ENCODE measurements at places on chromosomes 3 and 15.

- no peak for DNase-seq
These were observed 6.6 kb downstream of the RBP1 start for GRCh38 chr3:139532976-139533375.

GRCh38 chr15:62068071-62068809 is 1.5 kb downstream of the C2CD4A start:
- DNase-seq = peak; percentile 58

DNA sequence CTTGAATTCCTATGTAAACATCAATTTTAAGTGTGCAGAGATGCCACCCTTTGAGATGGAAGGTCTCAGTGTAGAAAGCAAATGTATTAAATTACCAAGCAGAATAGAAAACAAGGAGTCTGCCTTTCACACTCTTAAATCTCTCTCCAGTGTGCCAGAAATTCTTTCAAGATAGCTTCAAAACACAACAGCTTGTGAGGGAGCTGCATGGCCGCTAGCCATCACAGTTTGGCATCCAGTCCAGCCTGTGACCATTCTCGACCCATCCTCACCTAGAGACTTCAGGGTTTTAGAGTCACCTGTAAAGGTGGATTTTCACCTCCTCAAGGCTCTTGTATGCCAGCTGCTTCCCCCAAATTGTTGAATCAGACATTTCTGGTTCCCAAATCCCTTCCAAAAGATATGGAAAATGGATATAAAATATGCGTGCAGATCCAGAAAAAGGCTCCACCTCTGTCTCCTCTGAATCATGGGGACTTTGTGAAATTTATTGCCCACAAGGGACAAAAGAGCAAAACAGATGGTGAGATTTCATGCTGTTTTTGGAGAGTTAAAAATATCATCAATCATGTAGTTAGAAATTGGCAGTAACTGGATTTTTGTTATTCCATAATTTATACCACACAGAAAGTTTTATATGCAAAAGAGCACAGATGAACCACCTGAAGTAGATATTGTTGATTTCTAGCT is 114.2 kb upstream of the THRB start:
- no peak for DNase-seq

GRCh38 chr3:27976933-27977332 is 254.8 kb upstream of the EOMES start:
- no peak for DNase-seq

- no peak for DNase-seq
These were observed 674.4 kb downstream of the NTRK3 start for GRCh38 chr15:87582169-87582568.

GRCh38 chr15:43776101-43776717 is 557 bp downstream of the ELL3 start:
- peak; percentile 47 for DNase-seq

DNA sequence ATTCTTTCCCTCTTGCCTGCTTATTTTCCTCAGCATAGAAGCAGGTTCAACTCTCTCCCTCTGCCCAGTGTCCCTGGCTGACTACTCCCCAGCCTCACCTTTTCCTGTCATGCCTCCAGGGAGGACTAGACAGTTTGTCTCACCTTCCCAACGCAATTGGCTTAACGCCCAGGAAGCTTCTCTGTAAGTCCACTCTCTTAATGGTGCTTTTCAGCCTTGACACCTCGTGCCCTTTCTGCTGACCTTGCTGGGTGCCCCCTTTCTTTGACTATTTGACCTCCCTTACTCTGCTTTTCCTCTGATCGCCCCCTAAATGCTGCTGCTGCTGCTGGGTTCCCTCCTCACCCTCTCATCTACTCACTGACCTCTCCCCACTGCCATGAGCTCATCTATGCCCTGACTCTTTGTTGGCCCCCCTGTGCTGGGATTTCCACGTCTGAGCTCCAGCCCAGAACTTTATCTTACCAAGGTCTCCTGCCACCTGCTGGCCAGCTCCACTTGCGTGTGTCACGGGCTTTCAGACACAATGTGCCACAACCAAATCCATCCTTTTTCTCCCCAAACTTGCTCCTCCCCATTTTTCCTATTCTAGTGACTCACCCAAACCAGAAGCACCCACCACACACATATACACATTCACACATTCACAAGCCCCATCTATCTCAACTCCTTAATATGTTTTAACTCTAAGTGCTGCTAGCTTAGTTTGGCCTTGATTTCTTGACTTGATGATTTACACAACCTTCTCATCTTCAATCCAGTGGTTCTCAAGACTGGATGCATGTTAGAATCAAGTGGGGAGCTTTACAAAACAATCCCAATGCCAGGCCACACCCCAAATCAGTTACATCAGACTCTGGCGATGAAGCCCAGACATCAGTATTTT is 16.6 kb downstream of the EPB42 start:
- peak; percentile 62 for DNase-seq

Measured in T47D (cell line).